GM04503 (cell line): ENCODE measurements at places on chromosomes 3 and 15.

DNA sequence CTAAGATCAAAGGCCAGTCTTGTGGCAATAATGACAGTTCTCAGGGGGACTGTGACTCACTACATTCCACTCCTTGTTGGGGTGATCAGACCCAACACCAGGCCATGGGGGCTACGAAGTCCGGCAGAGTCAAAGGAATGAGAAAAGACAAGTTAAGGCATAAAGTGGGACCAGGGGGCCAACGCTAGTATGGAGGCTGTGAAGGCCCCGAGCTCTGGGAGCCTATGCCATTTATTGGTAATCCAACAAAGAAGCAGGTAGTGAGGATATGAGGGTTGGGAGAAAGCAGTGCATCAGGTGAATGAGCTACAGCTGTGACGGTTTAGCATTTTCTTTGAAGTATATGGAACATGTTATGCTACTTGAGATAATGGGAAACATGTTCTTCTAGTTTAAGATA, 104.4 kb upstream of the C2CD4B start:
- DNase-seq, result no peak

DNA sequence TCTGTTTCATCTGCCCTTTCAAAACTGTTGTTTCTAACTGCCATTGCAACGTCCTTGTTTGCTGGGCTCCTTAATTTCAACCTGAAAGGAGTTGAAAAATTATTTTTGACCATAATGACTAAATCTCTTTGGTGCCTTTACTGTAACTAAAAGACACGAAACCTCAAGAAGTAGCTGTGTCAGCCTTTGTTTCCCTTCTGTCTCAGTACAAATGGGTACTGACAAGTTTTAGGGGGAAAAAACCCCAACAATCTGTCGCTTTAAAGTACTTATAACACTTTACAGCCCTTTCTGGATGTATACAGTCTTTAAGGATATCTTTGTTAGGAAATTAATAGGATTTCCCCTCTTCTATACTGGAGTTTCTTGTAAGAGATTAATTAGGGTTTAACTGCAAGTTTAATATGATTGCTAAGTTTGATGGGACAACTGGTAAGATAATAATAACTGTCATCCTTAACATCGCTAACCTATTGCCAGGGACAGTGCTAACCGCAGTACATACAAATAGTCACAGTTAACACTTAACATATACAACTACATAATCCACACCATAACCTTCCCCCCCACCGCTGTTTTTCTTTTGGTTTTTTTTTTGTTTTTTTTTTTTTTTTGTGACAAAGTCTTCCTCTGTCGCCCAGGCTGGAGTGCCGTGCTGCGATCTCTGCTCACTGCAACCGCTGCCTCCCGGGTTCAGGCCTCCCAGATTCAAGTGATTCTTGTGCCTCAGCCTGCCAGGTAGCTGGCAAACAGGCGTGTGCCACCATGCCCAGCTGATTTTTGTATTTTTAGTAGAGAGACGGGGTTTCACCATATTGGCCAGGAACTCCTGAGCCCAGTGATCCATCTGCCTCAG, 1.7 kb downstream of the GXYLT2 start:
- DNase-seq, result no peak

GRCh38 chr3:71064956-71065763, 518.4 kb downstream of the FOXP1 start:
- DNase-seq, result no peak

GRCh38 chr3:46243560-46243959, 1.3 kb downstream of the CCR3 start:
- no peak for DNase-seq

DNA sequence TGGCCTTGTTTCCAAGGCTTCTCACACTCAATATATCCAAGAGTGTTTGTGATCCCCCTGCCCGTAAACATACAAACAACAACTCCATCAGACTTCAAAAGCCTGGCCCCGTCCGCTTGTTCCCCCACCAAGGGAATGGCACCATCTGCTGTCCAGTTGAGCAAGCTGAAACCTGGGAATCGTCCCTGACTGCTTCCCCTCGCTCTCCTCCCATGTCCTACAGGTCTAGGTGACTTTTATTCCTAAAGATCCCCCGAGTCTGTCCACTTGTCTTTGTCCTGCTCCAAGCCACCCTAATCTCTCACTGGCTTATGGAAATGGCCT, 27.9 kb upstream of the FAM174B start:
- no peak for DNase-seq

- no peak for DNase-seq
Measured at GRCh38 chr3:26840272-26840870, 217.8 kb downstream of the LRRC3B start.

DNA sequence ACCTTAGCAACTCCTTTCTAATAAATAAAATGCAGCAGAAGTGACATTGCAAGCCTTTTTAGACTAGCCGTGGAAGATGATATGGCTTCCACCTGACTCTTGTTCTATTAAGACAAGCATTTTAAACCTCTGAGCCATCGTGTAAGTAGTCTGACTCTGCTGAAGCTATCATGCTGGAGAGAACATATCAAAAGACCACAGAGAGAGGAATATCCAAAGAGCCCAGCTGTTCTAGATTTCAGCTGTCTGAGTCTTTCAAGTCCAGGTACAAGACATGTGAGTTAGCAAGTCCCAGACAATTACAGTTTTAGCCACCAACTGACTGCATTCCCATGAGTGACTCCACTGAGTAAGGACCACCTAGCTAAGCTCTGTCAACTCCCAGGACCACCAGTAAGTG, 517.0 kb upstream of the NAALADL2 start:
- no peak for DNase-seq

DNA sequence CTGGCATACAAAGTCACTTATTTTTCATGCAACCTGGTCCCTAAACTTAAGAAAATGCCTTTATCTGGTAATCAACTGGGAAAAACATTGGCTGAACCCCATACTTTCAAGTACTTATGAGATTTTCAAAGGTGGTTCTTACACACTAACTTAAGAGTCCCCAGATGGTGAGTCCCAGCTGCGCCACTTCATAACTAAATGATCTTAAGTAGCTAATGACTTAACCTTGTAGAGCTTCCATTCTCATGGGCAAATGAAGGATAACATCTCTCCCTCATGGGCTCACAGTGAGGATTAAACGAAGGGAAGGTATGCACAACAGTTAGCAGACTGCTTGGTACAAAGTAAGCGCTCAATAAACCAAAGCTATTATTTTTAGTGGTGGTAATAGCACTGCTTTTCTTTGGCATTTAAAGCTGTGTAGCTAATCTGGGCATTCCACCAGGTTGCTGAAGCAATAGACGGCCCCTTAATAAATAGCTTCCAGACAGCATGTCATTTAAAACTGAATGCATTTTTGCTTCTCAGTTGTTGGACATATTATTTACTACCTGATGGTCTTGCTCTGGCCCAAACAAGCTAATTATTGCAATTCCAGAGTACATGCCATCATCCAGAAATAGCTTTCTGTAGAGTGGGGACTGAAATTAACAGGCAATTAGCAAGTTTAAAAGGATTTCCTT, 55.4 kb downstream of the LIPC start:
- DNase-seq, result peak; percentile 43

DNA sequence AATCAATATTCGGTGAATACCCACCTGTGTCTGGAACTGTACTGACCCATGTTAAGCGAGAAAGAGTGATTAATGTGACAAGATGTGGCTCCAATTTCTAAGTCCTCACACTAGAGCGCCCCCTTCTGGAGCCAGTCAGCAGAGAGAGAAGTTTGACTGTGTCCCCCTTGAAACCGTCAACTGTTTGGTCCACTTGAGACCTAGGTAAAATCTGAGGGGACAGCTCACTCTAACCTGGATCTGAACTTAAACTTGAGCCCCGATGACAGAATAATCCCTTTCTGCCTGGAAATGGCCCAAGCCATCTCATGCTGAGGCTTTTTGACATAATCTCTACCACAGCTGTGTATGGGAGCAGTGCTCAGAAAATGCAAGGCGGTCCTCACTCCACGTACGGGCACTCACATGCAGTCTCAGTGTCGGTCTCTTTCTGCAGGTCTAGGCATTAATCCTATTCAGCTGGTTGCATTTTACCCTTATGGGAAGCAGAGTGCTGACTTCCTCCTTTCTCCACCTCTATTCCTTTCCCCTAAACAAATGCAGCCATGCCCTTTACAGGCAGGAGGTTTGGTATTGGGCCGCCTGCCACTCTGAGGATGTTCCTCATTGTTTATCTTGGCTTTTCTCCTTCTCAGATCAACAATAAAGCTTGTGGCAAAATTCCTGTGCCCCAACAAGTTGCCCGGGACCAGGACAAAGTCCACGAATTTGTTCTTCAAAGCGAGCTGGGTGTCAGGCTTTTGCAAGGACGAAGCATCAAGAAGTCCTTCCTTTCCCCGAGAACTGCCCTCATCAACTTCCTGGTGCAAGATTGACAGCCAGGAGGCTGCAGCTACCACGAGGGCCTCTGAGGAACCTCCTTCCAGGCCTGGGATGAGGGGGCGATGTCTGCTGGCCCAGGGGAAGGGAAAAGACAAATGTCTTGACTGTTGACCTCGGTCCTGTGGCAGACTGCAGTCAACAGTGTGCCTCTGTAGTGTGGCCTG, 47.5 kb upstream of the LIMD1 start:
- DNase-seq, result no peak

DNA sequence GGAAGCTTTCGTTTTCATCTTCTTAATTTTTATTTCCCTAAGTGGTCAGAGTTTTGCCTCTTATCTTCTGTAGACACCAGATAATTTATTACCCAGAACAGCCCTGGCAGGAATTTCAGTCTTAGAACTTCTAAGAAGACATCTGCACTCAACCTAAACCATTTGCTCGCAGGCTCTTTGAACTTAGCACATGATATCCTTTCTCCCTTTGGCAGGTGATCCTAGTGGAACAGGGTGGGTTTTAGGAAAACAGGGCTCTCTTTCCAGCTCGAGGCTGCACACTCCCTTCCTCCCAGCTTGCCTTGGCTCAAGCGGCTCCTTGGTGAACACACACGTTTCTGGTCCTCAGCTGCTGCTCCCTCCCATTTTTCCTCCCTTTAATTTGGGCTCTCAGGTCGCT, 116.5 kb downstream of the THSD4 start:
- no peak for DNase-seq

DNA sequence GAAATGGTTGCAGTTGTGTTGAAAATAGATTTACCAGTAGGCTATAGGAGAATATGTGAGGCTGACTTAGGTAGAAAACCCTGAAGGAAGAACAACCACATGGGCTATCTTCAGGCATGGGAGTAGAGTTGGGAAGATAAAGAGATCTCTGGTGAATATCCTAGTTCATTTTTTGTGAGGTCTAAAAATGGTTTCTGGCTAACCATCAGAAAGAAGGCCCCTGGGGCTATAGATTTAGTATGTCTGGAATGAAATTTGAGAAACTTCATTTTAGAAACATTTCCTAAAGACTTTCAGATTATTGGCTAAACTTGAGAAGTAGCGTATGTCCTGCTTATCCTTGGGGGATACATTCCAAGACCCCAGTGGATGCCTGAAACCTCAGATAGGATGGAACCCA, 148.2 kb downstream of the NAALADL2 start:
- no peak for DNase-seq

DNA sequence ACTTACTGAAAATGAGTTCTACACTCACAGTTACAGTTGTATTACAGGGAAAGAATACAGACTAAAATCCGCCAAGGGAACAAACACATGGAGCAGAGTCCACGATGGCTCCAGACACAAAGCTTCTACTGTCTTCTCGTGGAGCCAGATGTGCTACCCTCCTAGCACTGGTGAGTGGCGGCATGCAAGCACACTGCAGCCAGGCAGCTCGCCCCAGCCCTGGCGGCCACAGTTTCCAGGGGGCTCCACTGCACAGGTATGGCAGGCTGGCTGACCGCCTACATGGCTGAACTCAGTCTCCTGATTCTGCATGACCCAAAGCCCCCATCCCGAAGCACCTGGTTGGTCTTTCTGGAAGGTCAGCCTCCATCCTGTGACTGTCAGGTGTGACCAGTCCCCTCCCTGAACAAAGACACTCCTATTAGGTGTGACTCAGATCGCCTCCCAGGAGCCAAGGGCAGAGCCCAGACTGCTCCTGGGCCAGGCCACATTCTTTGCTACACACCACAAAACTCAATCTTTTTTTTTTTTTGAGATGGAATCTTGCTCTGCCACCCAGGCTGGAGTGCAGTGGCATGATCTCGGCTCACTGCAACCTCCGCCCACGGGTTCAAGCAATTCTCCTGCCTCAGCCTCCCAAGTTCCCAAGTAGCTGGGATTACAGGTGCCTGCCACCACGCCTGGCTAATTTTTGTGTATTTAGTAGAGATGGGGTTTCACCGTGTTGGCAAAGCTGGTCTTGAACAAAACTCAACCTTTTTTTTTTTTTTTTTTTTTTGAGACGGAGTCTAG, 51.5 kb downstream of the CFAP92 start:
- no peak for DNase-seq

DNA sequence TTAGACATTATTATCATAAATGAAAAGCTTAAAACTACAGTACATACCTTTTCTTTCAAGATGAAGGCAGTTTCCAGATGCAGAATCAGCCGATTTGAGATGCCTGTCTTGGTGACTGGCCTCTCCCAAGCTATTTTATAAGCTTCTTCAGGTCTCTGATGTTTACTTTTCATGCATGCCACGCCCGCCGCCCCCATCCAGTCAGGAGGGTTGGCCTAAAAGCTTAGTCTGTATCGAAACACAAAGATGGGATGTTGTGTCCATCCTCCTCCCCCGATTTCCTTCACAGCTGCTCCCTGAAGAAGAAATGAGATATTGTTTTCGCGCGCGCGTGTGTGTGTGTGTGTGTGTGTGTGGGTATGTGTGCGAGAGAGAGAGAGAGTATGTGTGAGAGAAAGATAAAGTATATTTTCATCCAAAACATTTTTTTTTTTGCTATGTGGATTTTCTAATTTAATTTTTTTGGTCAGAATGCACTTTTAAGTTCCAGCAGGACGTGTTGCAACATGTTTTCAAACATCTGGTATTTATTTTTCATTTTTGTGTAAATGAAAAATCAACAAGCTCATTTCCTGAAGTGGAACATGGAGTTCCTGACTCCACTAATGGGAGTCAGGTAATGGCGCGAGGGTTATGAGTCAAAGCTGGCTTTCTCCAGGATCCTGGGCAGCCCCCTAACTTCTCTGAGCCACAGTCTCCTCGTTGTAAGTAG, at the start of gene APOD:
Gene APOD (minus strand): TSS at position 110 of the 712 bp plus-strand sequence. CDS start 4,479 bp downstream, outside the sequence.
- no peak for DNase-seq

- DNase-seq, result no peak
Measured at GRCh38 chr3:195139876-195140240, 131.1 kb downstream of the XXYLT1 start.

GRCh38 chr3:190644766-190645165, 130.9 kb downstream of the IL1RAP start:
- no peak for DNase-seq

- peak; percentile 74 for DNase-seq
Measured at GRCh38 chr3:72821161-72821781, 27.0 kb downstream of the SHQ1 start.
